ENCODE measurements at places on chromosomes 4 and X. TPM values are rescaled to one million over a fixed set of nuclear protein-coding genes. Genes with fewer than 3 reads are reported as not detected.

DNA sequence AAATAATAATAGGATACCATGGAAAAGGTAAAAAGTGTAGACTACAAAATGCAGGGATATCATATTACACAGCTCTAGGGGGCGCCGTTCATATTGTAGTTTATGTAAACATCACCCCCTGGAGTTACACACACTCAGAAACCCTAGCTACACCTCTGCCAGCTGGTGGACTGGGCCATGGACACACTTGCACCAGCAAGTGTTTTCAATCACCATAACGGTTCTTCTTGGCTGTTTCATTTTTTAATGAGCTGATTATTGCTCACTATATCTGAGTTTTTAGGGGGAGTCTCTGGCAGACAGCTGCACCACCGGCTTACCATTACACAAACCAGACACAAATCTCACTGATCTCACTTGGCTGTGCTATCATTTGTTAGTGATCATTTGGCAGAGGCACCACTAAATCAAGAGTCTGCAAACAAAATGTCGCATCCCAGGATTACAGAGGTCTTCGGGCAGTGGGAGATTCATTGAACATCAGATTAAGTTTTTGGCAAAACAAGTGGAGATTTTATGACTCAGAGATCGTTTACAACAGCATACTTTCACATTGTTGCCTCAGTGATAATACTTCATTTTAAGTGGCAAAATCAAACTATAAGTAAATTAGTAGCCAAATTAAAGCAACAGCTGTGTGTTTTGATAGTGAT is 185.7 kb downstream of the UNC5C start:
- H3K4me3 ChIP-seq, result no peak overlapping the region
- H3K36me3 ChIP-seq, result no peaks in the 10 kb centered on the region
- H3K4me1 ChIP-seq, result no peaks in the 10 kb centered on the region
- no peaks in the 10 kb centered on the region for H3K27me3 ChIP-seq
- DNase-seq, result peak; percentile 36

- no peak for DNase-seq
- H3K27ac ChIP-seq, result no peak overlapping the region
- no peak overlapping the region for H3K4me3 ChIP-seq
- no peaks in the 10 kb centered on the region for H3K4me1 ChIP-seq
- H3K27me3 ChIP-seq, result no peaks in the 10 kb centered on the region
- no peaks in the 10 kb centered on the region for H3K36me3 ChIP-seq
These were observed 830.9 kb upstream of the NDST4 start for GRCh38 chr4:115944146-115944905.

CXorf49 gene
- not detected for total RNA-seq

GRCh38 chr4:170652571-170652970 is 562.8 kb upstream of the AADAT start:
- H3K27ac ChIP-seq, result no peak overlapping the region
- no peaks in the 10 kb centered on the region for H3K36me3 ChIP-seq
- no peak for DNase-seq
- no peak overlapping the region for H3K4me3 ChIP-seq
- H3K4me1 ChIP-seq, result no peaks in the 10 kb centered on the region
- H3K27me3 ChIP-seq, result no peaks in the 10 kb centered on the region

DNA sequence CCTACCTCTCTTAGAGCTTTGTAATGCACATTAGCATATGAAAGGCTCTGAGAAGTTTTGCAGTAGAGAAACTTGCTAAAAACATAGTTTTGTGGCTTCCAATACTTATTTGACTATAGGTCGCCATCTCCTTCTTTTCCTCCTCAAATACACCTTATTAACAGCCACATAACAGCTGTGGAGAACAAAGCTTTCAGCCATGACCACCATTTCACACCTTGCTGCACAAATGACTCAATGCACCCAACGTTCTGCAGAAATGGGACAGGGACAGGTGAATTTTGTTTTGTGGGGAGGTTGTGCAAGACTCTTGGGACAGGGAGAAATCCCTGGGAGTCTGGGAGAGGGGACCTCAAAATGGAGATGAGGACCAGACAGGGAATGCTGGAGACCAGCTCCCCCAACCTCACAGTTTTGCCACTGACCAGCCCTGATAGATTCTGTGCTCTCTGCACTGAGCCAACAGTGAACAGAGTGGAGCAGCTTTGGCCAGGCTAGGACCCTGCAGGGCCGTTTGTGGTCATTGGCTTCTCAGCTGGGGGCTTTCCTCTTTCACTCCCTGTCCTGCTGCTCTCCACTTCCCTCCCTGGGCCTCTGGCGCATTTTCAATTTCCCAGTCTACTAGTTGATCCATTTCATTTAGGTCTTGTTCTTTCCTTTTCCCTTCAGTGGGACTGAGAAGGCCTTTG is 16.6 kb downstream of the FRMPD3 start:
- DNase-seq, result no peak
- H3K27ac ChIP-seq, result no peak overlapping the region
- peaks cover 45% of the 10 kb centered on the region for H3K27me3 ChIP-seq
- H3K4me1 ChIP-seq, result no peaks in the 10 kb centered on the region

- H3K27me3 ChIP-seq, result no peaks in the 10 kb centered on the region
- H3K27ac ChIP-seq, result peak overlapping the region; percentile 42
- H3K4me3 ChIP-seq, result no peak overlapping the region
These were observed 246.0 kb upstream of the HHIP start for GRCh38 chr4:144399927-144400326.

DNA sequence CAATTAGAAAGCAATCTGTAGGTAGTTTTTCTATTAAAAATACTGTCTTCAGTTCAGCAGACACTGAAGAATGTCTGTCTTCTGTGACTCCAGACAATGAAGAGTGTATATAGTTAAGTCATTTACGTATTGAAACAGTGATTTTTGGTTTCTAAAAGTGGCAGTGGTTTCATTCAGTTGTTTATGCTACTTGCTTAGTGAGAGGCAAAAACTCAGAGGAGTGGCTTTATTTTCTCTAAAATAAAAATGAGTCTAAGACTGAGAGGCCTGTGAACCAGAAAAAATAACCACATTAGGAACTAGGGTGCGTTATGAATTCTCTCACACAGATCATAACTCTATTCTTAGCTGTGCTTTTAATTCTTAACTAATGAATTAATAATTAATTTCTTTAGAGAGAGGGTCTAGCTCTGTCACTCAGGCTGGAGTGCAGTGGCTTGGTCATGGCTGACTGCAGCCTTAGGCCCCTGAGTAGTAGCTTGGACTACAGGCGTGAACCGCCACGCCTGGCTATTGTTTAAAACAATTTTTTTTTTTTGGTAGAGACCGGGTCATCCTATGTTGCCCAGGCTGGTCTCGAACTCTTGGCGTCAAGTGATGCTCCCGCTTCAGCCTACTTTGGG is 31.4 kb downstream of the FREM3 start:
- H3K27me3 ChIP-seq, result peaks cover 4% of the 10 kb centered on the region
- H3K4me3 ChIP-seq, result no peak overlapping the region
- no peak for DNase-seq
- H3K27ac ChIP-seq, result no peak overlapping the region
- peaks cover 12% of the 10 kb centered on the region for H3K4me1 ChIP-seq

HPGD gene
- 0.77 TPM for total RNA-seq

- H3K4me1 ChIP-seq, result peaks cover 6% of the 10 kb centered on the region
- H3K4me3 ChIP-seq, result no peak overlapping the region
- no peaks in the 10 kb centered on the region for H3K27me3 ChIP-seq
- H3K27ac ChIP-seq, result no peak overlapping the region
These were observed 183.6 kb upstream of the NOCT start for GRCh38 chr4:138831948-138832347.

DGKK gene
- total RNA-seq, result not detected

GRCh38 chr4:156593464-156593863 is 378.1 kb downstream of the PDGFC start:
- H3K36me3 ChIP-seq, result no peaks in the 10 kb centered on the region
- peaks cover 11% of the 10 kb centered on the region for H3K4me1 ChIP-seq
- DNase-seq, result no peak
- H3K27ac ChIP-seq, result no peak overlapping the region
- no peak overlapping the region for H3K4me3 ChIP-seq

FAM53A gene
- 6.6 TPM for total RNA-seq

GRCh38 chrX:120790118-120790517 is 85.5 kb downstream of the CT47B1 start:
- H3K4me3 ChIP-seq, result no peak overlapping the region
- H3K4me1 ChIP-seq, result peaks cover 20% of the 10 kb centered on the region
- H3K27ac ChIP-seq, result no peak overlapping the region
- no peaks in the 10 kb centered on the region for H3K36me3 ChIP-seq

ZNF330 gene
- total RNA-seq, result 34.1 TPM

GRCh38 chr4:16118090-16118489 is 34.3 kb upstream of the PROM1 start:
- H3K36me3 ChIP-seq, result no peaks in the 10 kb centered on the region
- peaks cover 50% of the 10 kb centered on the region for H3K27me3 ChIP-seq
- no peaks in the 10 kb centered on the region for H3K4me1 ChIP-seq
- H3K4me3 ChIP-seq, result no peak overlapping the region
- no peak for DNase-seq
- H3K27ac ChIP-seq, result no peak overlapping the region

- H3K4me3 ChIP-seq, result no peak overlapping the region
- H3K27ac ChIP-seq, result no peak overlapping the region
- no peak for DNase-seq
These were observed 183.5 kb upstream of the FSTL5 start for GRCh38 chr4:162347156-162347841.

DNA sequence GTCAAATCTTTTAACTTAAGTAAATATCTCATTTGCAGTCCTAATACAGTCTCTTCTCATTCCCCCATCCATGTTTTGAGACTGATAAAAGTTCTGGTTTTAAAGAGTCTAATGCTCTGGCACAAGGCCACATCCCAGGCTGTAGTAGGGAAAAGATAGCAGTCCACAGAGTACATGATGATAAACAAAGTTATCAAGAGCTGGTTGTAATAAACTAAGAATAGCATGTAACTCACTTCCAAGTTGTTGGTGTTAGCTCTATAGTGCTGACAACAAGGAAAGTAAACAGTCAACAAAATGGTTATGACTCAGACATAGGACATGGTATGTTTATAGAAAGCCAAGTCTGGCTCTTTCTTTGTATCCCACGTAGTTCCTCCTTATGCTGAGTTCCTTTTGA is 21.8 kb upstream of the AREG start:
- peak overlapping the region; percentile 7 for H3K27ac ChIP-seq
- no peak overlapping the region for H3K4me3 ChIP-seq
- no peak for DNase-seq

AADAT gene
- 6.9 TPM for total RNA-seq

All from MCF 10A (cell line).